ENCODE measurements at places on chromosomes 2 and 18. TPM values are rescaled to one million over a fixed set of nuclear protein-coding genes. Genes with fewer than 3 reads are reported as not detected.

FAM124B gene
- not detected for total RNA-seq

STARD6 gene
- total RNA-seq, result not detected

CCDC178 gene
- total RNA-seq, result not detected

LYPD1 gene
- not detected for total RNA-seq

PRKAG3 gene
- total RNA-seq, result not detected

HJURP gene
- 6.2 TPM for total RNA-seq

IL36A gene
- not detected for total RNA-seq

IWS1 gene
- total RNA-seq, result 49.8 TPM

MTHFD2 gene
- total RNA-seq, result 545 TPM

SPR gene
- total RNA-seq, result 8.5 TPM

C2orf69 gene
- total RNA-seq, result 17.8 TPM

TFCP2L1 gene
- 0.08 TPM for total RNA-seq

All from activated T-cell treated with anti-CD3 and anti-CD28 coated beads, Interleukin-2, amount 50 U/mL, for 4 hours (primary cell).